Hair follicular keratinocyte (primary cell): ENCODE measurements at places on chromosomes 2 and 18. TPM values are rescaled to one million over a fixed set of nuclear protein-coding genes. Genes with fewer than 3 reads are reported as not detected.

The CAPN14 gene
- 0.30 and 0.47 TPM in 2 replicates for total RNA-seq

The KCNE4 gene
- total RNA-seq, result not detected in 2 replicates

The CD8A gene
- 0.04 and 0.08 TPM in 2 replicates for total RNA-seq

The MC2R gene
- total RNA-seq, result not detected in 2 replicates

The IGFBP5 gene
- total RNA-seq, result 0.08 and 0.23 TPM in 2 replicates

The C1QL2 gene
- total RNA-seq, result not detected in 2 replicates
